Vagina (tissue), 2 donors: ENCODE measurements at places on chromosomes 2 and 18. TPM values are rescaled to one million over a fixed set of nuclear protein-coding genes. Genes with fewer than 3 reads are reported as not detected.

STEAP3 gene
- total RNA-seq, result 22.1 TPM

CYP27A1 gene
- total RNA-seq, result 30.0 TPM

RBM43 gene
- 3.9 TPM for total RNA-seq

CNDP2 gene
- total RNA-seq, result 52.5 TPM

AGXT gene
- not detected for total RNA-seq

REG3G gene
- not detected for total RNA-seq

IL1RN gene
- total RNA-seq, result 253 TPM

FABP1 gene
- not detected for total RNA-seq

CAB39 gene
- total RNA-seq, result 59.4 TPM

LRRTM4 gene
- total RNA-seq, result 0.98 TPM

MAP3K19 gene
- not detected for total RNA-seq

PDCL3 gene
- total RNA-seq, result 20.1 TPM

DPYSL5 gene
- 0.74 TPM for total RNA-seq

RAMP1 gene
- total RNA-seq, result 120 TPM

TMEM127 gene
- total RNA-seq, result 40.0 TPM

RIT2 gene
- total RNA-seq, result not detected

CDH2 gene
- total RNA-seq, result 3.7 TPM

COL4A3 gene
- total RNA-seq, result 1.5 TPM

PAIP2B gene
- 7.6 TPM for total RNA-seq

NTSR2 gene
- not detected for total RNA-seq

GATA6 gene
- total RNA-seq, result 9.8 TPM

SERPINB11 gene
- 8.6 TPM for total RNA-seq

CD207 gene
- total RNA-seq, result 2.5 TPM

RASGRP3 gene
- total RNA-seq, result 4.2 TPM

CPO gene
- total RNA-seq, result not detected

UGT1A3 gene
- total RNA-seq, result not detected

SCG2 gene
- 13.3 TPM for total RNA-seq

VWA3B gene
- total RNA-seq, result not detected

DLX2 gene
- total RNA-seq, result not detected

SMYD1 gene
- total RNA-seq, result not detected

SULT1C4 gene
- 8.8 TPM for total RNA-seq

RBKS gene
- total RNA-seq, result 2.2 TPM

HRH4 gene
- total RNA-seq, result not detected

SCTR gene
- total RNA-seq, result not detected

DHRS9 gene
- total RNA-seq, result not detected

TLX2 gene
- 6.6 TPM for total RNA-seq

CHST9 gene
- total RNA-seq, result 0.74 TPM

CIDEA gene
- 2.7 TPM for total RNA-seq

TTN gene
- total RNA-seq, result 2.0 TPM

ST6GAL2 gene
- 2.9 TPM for total RNA-seq

EFR3B gene
- 1.5 TPM for total RNA-seq

VSNL1 gene
- 19.2 TPM for total RNA-seq

OSR1 gene
- 5.9 TPM for total RNA-seq

RNU2-63P gene
- not detected for total RNA-seq

WDPCP gene
- 13.3 TPM for total RNA-seq

EPHA4 gene
- 24.1 TPM for total RNA-seq

SESTD1 gene
- total RNA-seq, result 23.3 TPM

SGPP2 gene
- total RNA-seq, result 24.8 TPM

LDAH gene
- total RNA-seq, result 9.1 TPM

ANKAR gene
- total RNA-seq, result 17.4 TPM

TRAPPC8 gene
- total RNA-seq, result 33.1 TPM

SKOR2 gene
- total RNA-seq, result not detected

FAM237A gene
- not detected for total RNA-seq

NGEF gene
- 4.9 TPM for total RNA-seq

CCDC85A gene
- total RNA-seq, result 4.7 TPM

PDCD1 gene
- total RNA-seq, result 3.9 TPM
